ENCODE measurements at places on chromosomes 4 and X. TPM values are rescaled to one million over a fixed set of nuclear protein-coding genes. Genes with fewer than 3 reads are reported as not detected.

DNA sequence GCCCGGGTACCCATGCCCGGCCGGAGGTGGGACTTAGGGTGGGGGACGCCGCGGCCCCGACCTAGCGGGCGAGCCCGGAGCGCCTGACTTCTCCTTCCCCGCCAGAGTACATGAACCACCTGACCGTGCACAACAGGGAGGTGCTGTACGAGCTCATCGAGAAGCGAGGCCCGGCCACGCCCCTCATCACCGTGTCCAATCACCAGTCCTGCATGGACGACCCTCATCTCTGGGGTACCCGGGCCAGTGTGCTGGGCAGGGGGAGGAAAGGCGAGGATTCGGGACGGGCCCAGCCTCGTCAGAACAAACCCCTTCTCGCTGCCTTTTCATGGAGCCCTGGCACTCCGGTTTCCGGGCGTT, 622 bp downstream of the TAFAZZIN start:
- H3K4me1 ChIP-seq = peaks cover 12% of the 10 kb centered on the region
- H3K4me3 ChIP-seq = peak overlapping the region; percentile 69
- no peaks in the 10 kb centered on the region for H3K36me3 ChIP-seq

DNA sequence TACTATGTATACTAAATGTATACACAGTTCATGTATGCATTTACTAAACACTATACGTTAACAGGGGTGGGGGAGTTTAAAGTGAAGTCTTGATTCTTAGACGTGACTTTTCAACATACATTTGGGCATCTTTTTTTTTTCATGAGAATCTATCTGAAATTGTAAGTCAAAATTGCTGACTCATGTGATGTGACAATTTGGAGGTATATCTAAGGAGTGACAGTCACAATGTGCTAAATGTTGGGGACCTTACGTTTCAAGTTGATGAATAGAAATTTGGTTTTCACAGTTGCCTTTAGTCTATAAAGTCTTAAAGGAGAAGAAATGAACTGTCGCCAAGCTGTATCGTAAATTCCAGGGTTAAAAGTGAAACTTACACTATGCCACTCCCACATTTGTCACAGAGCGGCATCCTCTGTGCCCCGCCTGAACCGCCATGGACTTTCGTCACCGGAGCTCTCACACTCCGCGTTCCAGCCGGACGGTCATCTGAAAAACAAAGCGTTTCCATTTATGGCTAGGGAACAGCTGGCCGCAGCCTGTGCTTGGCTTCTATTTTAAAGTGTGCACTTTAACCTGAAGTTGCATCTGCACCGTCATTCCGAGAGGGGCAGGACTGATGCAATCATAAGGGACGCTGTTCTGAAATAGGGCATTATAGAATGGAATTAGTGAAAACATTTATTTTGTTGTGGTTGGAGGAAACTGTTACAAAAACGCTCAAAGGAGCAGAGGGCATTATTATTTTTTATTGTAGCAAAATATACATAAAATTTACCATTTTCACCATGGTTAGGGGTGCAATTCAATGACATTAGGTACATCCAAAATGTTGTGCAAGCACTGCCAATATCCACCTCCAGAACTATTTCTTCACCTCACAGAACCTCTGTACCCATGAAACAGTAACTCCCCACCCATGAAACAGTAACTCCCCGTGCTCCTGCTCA, 30.9 kb downstream of the PDLIM3 start:
- H3K4me1 ChIP-seq = peaks cover 8% of the 10 kb centered on the region
- H3K4me3 ChIP-seq = no peak overlapping the region
- H3K36me3 ChIP-seq = peaks cover 8% of the 10 kb centered on the region
- DNase-seq = no peak

- peak overlapping the region; percentile 15 for H3K4me3 ChIP-seq
- peak overlapping the region; percentile 22 for H3K27ac ChIP-seq
- H3K27me3 ChIP-seq = no peaks in the 10 kb centered on the region
- H3K4me1 ChIP-seq = peaks cover 29% of the 10 kb centered on the region
- DNase-seq = no peak
- H3K36me3 ChIP-seq = peaks cover 3% of the 10 kb centered on the region
Observed at GRCh38 chr4:87633243-87633642, 16.8 kb upstream of the DMP1 start.

Gene ADAM29
- total RNA-seq = not detected

Gene EDA2R
- total RNA-seq = 14.6 TPM

Gene MTTP
- total RNA-seq = 0.75 TPM

- DNase-seq = no peak
- H3K36me3 ChIP-seq = no peaks in the 10 kb centered on the region
- H3K27ac ChIP-seq = no peak overlapping the region
- H3K4me3 ChIP-seq = no peak overlapping the region
- no peaks in the 10 kb centered on the region for H3K27me3 ChIP-seq
Observed at GRCh38 chr4:92952897-92953296, 649.1 kb downstream of the GRID2 start.

Gene CETN2
- 35.4 TPM for total RNA-seq

DNA sequence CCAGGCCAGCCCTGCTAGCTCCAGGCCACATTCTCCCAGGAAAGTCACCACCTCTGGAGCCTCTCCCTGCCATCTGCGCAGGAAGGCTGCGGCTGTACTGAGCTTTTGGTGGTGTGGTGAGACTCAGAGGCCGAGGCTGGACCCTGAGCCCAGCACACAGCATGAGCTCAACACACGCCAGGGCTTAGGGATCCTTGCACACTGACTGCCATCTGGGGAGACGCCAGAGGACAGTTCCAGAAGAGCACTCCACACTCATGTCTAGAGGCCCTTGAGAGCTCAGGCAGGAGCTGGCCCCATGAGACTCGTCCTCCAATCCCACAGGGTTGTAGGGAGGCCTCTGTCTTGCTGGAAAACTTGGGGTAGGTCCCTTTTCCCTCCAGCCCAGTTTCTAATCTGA, 40.6 kb downstream of the ABLIM2 start:
- H3K36me3 ChIP-seq = no peaks in the 10 kb centered on the region
- H3K27me3 ChIP-seq = peaks cover 7% of the 10 kb centered on the region
- DNase-seq = no peak

Gene PTPN13
- total RNA-seq = 42.9 TPM

- no peak overlapping the region for H3K4me3 ChIP-seq
- H3K4me1 ChIP-seq = no peaks in the 10 kb centered on the region
- no peaks in the 10 kb centered on the region for H3K27me3 ChIP-seq
- peaks cover 35% of the 10 kb centered on the region for H3K36me3 ChIP-seq
Observed at GRCh38 chr4:119564106-119564505, 64.5 kb downstream of the PDE5A start.

Gene TEX13C
- not detected for total RNA-seq

Gene YIPF6
- total RNA-seq = 36.9 TPM

Gene CCDC120
- total RNA-seq = 33.5 TPM

DNA sequence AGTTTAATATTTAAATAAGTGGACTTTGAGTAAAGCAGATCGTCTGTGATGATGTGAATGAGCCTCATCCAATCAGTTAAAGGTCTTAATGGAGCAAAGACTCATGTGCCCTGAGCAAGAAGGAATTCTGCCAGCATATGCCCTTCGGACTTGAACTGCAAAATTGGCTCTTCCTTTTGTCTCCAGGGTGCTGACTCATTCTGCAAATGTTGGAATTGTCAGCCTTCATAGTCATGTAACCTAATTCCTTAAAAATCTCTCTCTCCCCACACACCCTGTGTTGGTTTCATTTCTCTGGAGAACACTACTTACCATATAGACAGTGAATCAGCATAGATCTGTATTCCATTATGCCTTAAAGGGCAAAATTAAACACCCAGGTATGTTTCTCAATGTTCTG, 609.8 kb upstream of the GALNTL6 start:
- H3K27ac ChIP-seq = no peak overlapping the region
- no peaks in the 10 kb centered on the region for H3K27me3 ChIP-seq
- H3K4me3 ChIP-seq = no peak overlapping the region
- no peak for DNase-seq

DNA sequence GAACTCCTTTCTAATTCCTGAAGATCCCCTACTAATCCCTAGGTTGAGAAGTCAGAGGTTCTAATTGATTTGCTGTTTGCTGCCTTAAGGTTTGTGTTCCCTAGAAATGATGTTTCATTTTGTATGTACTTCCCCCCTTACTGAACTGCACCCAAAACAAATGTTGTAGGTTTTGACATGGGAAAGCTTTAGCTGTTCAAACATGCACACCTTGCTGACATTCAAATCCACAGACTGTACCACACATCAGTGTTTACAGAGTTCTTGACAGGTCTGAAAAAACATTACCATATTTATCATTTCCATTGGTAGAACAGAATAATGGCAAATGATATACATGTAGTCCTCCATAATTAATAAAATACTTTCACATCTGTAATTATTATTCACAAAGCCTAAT, 18.2 kb downstream of the EGF start:
- DNase-seq = no peak
- no peak overlapping the region for H3K27ac ChIP-seq
- no peaks in the 10 kb centered on the region for H3K36me3 ChIP-seq
- H3K27me3 ChIP-seq = no peaks in the 10 kb centered on the region
- H3K4me1 ChIP-seq = peaks cover 21% of the 10 kb centered on the region
- no peak overlapping the region for H3K4me3 ChIP-seq

DNA sequence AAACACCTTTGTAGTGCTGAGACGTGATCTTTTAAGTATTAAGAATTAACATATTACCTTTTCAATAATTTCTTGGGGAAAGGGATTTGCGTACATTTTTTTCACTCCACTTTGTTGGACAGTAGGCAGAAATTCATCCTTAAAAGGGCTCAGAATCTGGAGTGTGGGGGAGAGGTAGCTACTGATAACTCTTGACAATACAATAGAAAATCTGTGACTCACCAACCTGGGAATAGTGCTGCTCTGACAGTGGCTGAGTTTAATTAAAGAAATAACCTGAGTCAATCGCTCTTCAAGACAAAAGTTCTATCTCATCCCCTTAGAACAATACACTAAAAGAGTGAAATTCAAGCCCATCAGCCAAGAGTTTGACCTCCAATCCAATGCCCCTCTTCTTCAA, 60.2 kb downstream of the SLC9A7 start:
- no peak overlapping the region for H3K27ac ChIP-seq
- DNase-seq = no peak
- H3K27me3 ChIP-seq = peaks cover 3% of the 10 kb centered on the region
- H3K36me3 ChIP-seq = no peaks in the 10 kb centered on the region

DNA sequence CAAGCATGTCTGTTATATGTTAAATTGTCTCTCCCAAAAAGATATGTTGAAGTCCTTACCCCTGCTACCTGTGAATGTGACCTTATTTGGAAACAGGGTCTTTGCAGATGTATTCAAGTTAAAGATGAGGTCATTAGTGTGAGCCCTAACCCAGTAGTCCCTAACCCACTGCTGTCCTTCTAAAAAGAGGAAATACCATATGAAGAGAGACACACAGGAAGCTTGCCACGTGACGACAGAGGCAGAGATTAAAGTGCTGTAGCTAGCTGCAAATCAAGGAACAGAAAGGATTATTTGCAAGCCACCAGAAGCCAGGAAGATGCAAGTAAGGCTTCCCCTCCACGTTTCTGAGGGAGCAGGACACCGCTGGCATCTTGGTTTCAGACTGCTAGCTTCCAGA, 150.1 kb downstream of the HNRNPD start:
- no peak overlapping the region for H3K27ac ChIP-seq
- H3K36me3 ChIP-seq = no peaks in the 10 kb centered on the region
- peaks cover 1% of the 10 kb centered on the region for H3K4me1 ChIP-seq
- no peak overlapping the region for H3K4me3 ChIP-seq

DNA sequence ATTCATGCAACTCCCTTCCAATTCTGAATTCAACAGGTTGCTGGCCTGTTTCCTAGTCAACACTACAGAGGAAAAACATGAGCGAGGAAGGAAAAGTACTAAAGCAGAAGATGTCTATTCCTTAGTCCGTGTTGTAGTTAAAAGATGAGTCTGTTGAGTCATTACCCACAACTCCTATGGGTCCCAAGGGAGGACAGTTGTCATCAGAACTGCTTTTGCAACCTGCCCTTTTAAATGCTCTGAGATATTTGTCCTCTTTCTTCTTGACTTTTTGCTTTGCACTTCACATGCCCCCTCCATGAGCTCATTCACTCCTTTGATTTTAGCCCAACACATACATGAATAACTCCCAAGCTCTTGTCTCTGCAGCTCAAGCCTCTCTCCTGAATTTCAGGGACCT, 119.2 kb downstream of the CORIN start:
- no peak overlapping the region for H3K4me3 ChIP-seq
- no peak for DNase-seq
- H3K27me3 ChIP-seq = no peaks in the 10 kb centered on the region
- no peak overlapping the region for H3K27ac ChIP-seq
- no peaks in the 10 kb centered on the region for H3K36me3 ChIP-seq

DNA sequence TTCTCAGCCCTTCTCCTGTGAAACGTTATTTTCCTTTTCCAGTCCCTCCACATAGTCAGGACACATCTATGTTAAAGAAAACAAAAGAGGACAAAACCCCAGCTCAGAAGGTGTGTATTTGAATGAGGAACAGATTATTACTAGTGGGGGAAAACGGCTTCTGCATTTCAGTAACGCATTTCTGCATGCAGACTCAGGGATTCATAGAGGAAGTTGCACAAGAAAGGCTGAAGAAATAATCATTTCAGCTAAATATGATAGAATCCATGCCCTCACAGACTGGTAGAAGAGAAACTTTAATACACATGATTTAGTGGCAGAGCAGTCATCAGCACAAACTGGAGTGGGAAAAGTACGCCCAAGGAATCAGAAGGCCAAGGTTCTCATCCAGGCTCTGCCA, 270.8 kb upstream of the FGF13 start:
- H3K4me3 ChIP-seq = no peak overlapping the region
- no peaks in the 10 kb centered on the region for H3K36me3 ChIP-seq
- H3K4me1 ChIP-seq = no peaks in the 10 kb centered on the region
- DNase-seq = no peak
- H3K27ac ChIP-seq = no peak overlapping the region

DNA sequence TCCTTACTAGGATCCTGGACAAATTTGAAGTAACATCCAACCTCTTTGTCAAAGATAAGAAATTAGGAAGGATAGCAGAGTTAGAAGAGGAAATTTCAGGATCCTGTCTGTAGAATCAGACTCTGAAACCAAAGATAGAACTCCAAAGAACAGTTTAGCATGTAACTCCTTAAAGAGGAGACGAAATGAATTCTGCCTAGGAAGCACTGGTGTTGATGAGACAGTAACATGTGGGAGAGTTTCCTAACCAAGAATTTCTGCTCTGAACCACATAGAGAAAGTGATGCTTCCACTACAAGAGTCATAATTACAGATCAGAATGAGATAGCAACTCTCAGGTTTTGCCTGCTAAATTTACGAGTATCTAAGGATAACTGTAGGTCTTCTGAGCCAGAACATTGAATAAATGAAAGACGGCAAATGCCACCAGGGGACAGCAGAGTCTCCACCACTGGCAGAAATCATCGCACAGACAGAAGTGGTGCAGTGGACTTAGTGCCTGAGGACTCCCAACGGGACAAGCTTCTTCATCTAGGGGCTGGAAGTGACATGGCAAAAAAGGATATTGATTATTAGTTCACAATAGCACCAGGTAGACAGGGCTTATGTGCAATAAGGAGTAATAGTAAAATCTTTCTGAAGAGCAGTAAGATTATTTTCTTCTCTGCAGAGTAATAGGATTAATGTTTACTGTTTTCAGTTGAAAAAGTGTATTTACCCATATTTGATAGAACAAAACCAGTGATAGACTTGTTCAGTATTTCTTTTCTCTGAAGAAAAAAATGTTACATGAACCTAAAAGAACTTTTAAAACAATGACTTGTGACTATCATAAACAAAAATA, 6.7 kb upstream of the PPID start:
- peak; percentile 48 for DNase-seq
- H3K27ac ChIP-seq = no peak overlapping the region
- H3K27me3 ChIP-seq = peaks cover 29% of the 10 kb centered on the region
- no peaks in the 10 kb centered on the region for H3K36me3 ChIP-seq
- H3K4me1 ChIP-seq = no peaks in the 10 kb centered on the region
- no peak overlapping the region for H3K4me3 ChIP-seq

- no peak for DNase-seq
- H3K27ac ChIP-seq = peak overlapping the region; percentile 66
- no peak overlapping the region for H3K4me3 ChIP-seq
- H3K36me3 ChIP-seq = no peaks in the 10 kb centered on the region
- no peaks in the 10 kb centered on the region for H3K27me3 ChIP-seq
- H3K4me1 ChIP-seq = peaks cover 46% of the 10 kb centered on the region
Observed at GRCh38 chr4:98516042-98516440, 142.4 kb downstream of the TSPAN5 start.

Data from mesothelial cell of epicardium (in vitro differentiated cells).